ENCODE measurements at places on chromosomes 4 and X.

GRCh38 chrX:150868625-150869024 is 29.8 kb downstream of the CD99L2 start:
- no peak for DNase-seq

DNA sequence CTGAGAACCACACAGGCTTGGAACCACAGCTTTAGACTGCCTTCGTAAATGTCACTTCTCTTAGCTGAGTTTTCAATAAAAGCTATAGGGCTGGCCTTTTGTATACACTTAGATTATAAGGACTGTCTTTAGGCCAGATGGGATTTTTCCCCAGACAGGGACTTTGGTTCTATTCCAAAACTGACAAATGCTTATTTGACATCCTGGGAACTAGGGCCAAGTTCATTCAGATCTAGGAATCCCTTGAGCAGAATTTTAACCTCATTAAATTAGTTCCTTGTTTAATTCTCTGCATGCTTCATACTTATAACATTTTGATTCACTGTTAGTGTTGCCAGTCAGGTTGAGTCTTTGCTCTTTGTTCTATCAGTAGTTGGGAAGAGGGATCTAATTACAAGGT is 23.1 kb downstream of the ZRSR2 start:
- DNase-seq: no peak

DNA sequence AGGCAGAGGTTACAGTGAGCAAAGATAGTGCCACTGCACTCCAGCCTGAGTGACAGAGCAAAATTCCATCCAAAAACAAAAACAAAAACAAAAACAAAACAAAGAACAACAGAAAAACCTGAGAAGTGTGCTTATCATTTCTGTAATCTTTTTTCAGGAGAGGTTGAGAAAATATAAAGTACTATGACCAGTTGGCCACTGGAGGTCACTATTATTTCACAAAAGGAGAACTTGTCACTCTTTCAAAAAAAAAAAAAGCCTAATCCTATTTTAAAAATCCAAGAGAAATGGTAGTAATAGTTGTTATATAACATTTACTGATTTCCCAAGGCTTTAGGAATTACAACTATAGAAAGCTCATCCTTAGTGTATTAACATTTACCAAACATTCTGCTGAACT is 24.9 kb upstream of the RNF150 start:
- peak; percentile 29 for DNase-seq

- no peak for DNase-seq
Measured at GRCh38 chrX:48606091-48606490, 8.8 kb downstream of the WDR13 start.

DNA sequence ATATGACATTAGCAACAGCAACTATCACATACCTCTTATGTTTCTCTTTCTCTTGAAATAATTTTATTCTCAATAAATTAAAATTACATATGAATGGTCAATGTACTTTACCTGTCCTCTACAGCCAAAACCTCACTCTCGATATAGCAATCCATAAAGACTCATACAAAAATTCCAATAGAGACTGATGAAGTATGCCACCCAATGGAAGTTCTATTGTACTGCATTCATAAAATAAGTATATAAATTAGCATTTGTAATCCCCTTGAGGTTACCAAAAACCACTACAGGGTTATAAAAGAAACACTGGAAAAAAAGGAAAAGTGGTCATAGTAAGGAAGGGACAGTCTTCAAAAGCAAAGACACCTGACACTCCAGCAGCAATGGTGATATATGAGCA is 32.8 kb downstream of the CLDN2 start:
- no peak for DNase-seq

DNA sequence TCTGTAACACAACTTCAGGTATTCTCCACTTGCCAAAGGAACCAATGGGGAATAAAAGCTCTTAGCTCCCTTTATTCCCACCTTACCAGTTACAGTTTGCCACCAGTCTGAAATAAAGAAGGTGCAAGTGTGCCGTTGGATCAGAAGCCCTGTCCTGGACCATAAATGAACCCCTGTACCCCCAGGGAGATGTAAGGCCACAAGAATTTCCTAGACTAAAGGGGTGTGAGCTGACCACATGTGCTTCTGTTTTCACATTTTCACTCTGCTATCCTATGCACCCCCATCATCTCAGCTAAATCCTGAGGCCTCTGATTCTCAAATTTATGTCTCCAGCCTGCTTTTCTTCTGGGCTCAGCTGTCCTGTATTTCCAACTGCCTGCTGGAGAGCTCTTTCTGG is 221.2 kb downstream of the SPRY1 start:
- DNase-seq: no peak

- DNase-seq: no peak
Measured at GRCh38 chr4:128958194-128958593, 135.1 kb downstream of the SCLT1 start.

DNA sequence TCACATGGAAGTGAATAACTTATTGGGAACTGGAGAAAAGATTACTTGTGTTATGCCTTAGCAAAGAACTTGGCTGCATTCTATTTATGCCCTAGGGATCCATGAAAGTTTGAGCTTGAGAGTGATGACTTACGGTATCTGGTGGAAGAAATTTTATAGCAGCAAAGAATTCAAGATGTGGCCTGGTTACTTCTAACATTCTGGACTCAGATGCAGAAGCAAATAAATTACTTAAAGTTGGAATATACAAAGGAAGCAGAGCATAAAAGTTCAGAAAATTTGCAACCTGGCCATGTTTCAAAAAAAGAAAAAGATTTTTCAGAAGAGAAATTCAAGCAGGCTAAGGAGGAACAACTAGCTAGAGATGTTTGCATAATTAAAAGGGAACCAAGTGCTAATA is 252.3 kb upstream of the WDFY3 start:
- no peak for DNase-seq

- no peak for DNase-seq
Measured at GRCh38 chr4:55269995-55270394, 76.0 kb upstream of the SRD5A3 start.

GRCh38 chr4:176034499-176034898 is 31.1 kb upstream of the WDR17 start:
- peak; percentile 4 for DNase-seq

DNA sequence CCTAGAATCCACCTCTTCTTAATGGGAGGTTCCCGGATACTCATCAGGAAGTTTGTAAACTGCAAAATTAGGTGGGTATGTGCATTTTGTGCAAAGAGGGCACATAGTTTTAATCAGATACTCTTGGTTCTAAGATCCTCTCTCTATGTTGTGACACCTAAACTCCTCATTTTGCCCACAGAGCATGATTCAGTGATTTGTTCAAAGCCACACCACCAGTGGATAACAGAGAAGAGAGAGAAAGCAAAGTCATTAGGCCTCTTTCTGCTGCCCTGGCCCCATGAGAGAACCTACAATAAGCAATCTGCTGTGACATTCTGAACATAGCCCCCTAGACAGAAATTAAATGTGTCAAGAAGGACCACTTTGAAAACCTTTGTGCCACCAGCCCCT is 72.3 kb upstream of the STIM2 start:
- no peak for DNase-seq

- DNase-seq: no peak
Measured at GRCh38 chr4:159927781-159928180, 824.9 kb downstream of the RAPGEF2 start.

- no peak for DNase-seq
Measured at GRCh38 chrX:14598330-14598729, 69.0 kb downstream of the GLRA2 start.

DNA sequence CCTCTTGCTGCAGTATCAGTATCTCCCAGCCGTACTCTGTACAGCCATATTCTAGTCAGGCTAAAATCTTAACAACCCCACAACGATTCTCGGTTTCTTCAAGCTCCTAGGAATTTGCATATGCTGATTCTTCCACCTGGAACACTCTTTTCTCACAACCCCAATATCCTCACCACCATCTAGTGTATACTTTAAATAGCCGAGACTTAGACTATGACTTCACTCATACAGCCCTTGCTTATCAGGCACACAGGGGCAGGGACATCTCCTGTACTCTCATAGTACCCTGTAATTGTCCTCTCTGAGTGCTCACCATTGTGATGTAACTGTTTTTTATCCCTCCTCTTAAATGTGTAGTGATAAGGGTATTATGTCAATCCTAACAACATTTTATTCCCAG is 2126.4 kb upstream of the TENM3 start:
- no peak for DNase-seq

DNA sequence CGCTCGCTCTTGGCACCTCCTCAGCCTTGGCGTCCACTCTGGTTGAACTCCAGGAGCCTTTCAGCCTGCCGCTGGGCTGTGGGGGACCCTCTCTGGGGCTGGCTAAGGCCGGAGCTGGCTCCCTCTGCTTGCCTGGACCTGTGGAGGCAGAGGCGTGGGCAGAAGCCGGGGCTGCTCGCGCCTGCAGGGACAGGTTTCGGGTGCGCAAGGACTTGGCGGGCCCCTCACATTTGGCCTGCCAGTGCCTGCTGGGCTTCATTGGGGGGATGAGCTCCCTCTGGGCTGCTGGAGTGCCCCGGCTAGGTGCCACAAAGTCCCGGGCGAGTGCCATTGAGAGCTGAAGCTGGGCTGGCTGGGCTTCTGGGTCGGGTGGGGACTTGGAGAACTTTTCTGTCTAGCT is 371.7 kb downstream of the FAM133A start:
- no peak for DNase-seq

DNA sequence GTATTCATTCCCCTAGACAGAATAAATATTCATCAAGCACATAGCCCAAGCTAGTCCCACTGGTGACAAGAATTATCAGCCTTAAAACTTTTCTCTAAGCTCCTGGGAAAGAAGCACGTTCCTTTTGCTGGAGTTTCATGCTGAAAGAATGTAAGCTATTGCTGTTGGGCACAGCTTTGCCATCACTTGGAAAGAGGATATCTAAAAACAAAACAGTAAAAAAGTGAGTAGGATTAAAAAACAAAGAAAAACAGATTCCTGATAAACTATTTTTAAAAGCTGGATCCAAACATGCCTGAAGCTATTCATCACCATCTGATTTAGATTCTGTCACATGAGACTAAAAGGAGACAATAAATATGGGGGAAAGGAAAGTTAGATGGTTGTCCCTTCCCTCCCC is 176.8 kb downstream of the SCFD2 start:
- no peak for DNase-seq

GRCh38 chr4:180710628-180711337 is 1532.4 kb upstream of the TENM3 start:
- no peak for DNase-seq

GRCh38 chrX:2490634-2491033 is 10.1 kb downstream of the DHRSX start:
- DNase-seq: no peak

DNA sequence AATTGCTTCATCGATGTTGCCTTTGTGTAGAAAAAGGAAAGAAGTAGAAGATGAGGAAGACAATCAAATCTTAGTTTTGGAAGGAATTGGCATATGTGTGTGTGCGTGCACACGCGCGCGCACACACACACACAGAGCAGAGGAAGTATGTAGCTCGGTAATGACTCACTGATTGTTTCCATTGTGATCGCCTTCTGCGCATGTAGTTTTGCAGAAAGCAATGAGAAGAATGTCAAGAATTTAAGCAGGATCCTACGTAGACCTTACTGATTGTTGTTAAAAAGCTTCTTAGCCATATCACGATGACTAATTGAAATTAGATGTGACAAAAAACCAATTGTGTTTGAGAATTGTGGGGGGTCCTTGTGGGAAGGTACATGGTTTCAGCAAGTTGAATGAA is 12.8 kb upstream of the LIMCH1 start:
- DNase-seq: no peak

DNA sequence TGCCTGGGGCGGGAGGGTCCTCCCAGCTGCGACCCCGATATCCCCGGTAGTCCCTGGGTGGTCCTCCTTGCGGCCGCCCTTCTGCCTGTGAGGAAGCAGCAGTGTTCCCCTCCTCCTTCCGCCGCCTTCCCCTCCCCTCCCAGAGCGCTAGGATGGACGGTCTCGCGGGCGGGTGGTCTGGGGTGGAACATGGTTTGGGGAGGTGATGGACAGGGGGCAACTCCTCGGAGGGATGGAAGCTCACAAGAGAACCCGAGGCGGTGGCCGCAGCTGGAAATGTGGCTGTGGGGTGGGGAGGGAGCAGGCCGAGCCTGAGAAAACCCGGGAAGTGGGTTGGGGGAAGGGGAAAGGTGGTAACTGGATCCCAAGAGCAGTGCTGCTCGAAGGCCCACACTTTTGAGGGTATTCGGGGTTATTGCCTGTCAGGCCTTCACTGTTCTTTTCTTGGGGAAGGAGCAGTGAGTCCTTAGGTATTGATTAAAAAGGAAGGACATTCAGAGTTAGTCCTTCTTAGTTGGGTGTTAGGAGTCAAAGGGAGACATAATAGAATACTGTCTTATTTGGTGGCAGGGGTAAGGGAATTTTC is 581 bp downstream of the UBE2K start:
- DNase-seq: peak; percentile 29

GRCh38 chr4:182801636-182802035 is 115.5 kb downstream of the DCTD start:
- DNase-seq: no peak

DNA sequence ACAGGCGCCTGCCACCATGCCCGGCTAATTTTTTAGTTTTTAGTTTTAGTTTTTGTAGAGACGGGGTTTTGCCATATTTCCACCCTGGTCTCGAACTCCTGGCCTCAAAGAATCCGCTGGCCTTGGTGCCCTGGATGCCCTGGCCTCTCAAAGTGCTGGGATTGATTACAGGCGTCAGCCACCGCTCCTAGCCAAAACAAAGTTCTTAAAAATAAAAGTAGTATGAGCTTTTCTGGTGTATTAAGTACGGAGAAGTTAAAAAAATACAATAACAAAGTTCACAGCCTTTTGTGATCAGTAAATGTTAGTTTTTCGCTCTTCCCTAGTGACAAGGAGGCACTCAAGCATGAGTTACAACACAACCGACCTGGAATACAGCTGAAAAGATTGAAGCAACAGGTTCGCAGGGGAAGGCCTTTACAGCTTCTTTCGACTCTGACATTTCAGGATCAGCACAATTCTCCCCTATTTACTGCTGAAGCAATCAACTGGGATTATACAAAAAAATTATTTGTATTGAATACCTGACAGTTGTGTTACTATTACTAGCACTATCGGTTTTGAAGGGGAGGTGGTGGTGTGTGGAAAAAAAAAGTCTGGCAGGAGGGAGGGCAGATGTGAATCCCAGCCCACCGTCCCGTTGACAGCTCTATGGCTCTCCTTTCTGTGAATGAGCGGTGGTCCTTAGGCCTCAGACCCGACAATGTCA is 893 bp upstream of the METAP1 start:
- DNase-seq: no peak

GRCh38 chr4:8838296-8838960 is 33.2 kb downstream of the HMX1 start:
- DNase-seq: no peak

DNA sequence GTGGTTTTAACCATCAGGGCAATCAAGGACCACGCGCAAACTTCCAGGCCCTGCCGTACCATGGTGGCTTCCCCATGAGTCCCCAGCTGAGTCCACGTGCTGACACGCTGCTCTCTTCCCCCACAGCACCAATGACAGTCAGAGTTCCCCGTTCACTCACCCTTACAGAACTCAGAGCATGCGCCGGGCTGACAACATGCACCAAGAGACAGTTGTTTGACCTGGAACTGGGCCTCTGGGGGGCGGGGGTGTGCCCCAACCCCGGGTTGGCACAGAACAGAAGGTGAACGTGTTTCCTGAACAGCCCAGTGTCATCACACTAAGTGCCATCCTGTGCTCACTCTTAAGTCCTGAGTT is 29.4 kb downstream of the IRF2 start:
- DNase-seq: no peak

Data from renal cortex interstitium (tissue), 15 donors.